ENCODE measurements at places on chromosomes 2 and 18.
A peak's percentile ranks its signal among the peaks of the same experiment; 100 is the strongest.

GRCh38 chr2:165837122-165837521 lies 43.1 kb upstream of the GALNT3 start:
- peak; percentile 43 for DNase-seq

- DNase-seq, result peak; percentile 66
These were observed 60.8 kb downstream of the SLC40A1 start for GRCh38 chr2:189519631-189520387.

DNA sequence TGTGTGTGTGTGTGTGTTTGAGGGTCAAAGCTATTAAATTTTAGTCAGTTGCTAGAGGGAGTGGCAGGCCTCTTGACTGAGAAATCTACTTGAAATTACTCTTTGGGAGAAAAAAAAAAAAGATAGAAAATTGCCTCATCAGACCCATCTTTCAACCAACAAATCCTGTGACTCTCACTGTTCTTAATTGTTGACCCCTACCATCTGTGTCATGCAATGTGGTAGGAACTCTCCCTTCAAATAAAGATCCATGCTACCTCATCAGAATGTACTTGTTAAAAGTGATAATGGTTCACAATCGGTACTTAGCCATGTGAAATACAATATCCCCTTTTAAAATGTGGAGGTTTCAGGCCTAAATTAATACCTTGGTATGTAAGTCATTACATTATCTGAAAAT lies 670.8 kb upstream of the FANCL start:
- DNase-seq, result no peak

GRCh38 chr2:70785137-70785911 lies 5.1 kb downstream of the FIGLA start:
- DNase-seq, result peak; percentile 85

- no peak for DNase-seq
These were observed 115.2 kb downstream of the OSBPL6 start for GRCh38 chr2:178309541-178309940.

GRCh38 chr2:176270100-176270750 lies 983 bp downstream of the MTX2 start:
- no peak for DNase-seq

DNA sequence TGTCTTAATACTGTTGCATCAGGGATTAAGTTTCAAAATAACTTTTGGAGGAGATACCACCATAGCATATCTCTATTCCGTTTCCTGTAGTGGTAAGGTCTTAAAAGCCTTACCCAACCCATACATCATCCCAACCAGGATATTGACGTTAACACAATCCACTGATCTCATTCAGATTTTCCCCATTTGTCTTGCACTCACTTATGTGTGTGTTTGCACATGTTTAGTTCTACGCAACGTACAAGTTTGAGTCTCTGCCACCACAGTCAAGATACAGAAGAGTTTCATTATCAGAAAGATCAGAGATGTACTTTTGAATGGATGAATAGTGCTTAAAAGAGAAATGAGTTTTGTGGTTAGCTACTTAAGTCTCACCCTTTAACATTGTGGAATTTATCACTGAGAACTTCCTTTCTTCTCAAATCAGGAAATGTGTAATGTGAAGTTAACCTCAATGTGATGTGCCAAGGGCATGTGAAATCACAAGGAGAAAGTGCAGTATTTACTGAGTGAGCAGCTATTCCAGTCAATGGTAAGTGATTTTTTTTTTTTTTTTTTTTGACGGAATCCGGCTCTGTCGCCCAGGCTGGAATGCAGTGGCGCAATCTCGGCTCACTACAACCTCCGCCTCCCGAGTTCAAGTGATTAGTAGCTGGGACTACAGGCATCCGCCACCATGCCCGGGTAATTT lies 69.2 kb upstream of the EPHA4 start:
- no peak for DNase-seq

DNA sequence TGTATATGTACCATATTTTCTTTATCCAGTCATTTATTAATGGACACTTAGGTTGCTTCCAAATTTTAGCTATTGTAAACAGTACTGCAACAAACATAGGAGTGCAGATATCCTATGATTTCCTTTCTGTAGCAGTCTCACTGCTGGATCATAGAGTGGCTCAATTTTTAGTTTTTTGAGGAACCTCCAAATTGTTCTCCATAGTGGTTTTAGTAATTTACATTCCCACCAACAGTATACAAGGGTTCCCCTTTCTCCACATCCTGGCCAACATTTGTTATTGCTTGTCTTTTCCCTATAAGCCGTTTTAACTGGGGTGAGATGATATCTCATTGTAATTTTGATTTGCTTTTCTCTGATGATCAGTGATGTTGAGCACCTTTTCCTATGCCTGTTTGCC lies 114.3 kb downstream of the TMEM17 start:
- no peak for DNase-seq

All from endodermal cell (in vitro differentiated cells).